Frontal cortex (tissue), 4 donors: ENCODE measurements at places on chromosomes 11 and 22.

GRCh38 chr11:1693327-1694063 lies 3.5 kb upstream of the KRTAP5-6 start:
- peak; percentile 91 for DNase-seq

DNA sequence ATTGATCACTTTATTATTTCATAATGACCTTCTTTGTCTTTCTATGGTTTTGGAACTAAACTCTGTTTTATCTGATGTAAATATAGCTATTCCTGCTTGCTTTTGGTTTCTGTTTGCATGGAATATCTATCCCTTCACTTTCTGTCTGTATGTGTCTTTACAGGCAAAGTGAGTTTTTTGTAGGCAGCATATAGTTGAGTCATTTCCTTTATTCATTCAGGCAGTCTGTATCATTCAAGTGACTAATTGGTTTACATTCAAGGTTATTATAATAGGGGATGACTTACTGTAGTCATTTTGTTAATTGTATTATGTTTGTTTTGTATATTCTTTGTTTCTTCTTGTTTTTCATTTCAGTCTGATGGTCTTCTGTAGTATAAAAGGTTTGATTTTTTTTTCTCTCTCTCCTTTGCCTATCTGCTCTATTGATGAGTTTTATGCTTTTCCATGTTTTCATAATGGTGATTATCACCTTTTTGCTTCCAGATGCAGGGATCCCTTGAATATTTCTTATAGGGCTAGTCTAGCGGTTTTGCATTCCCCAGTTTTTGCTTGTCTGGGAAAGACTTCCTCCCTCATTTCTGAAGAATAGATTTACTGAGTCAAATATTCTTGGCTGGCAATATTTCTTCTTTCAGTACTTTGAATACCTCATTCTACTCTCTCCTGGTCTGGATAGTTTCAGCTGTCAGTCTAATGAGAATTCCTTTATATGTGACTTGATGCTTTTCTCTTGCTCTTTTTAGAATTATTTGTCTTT lies 50.4 kb downstream of the GDPD4 start:
- DNase-seq = no peak

GRCh38 chr11:84264066-84264465 lies 977.9 kb upstream of the CCDC90B start:
- no peak for DNase-seq

GRCh38 chr11:15182372-15182771 lies 67.6 kb downstream of the INSC start:
- DNase-seq = no peak

DNA sequence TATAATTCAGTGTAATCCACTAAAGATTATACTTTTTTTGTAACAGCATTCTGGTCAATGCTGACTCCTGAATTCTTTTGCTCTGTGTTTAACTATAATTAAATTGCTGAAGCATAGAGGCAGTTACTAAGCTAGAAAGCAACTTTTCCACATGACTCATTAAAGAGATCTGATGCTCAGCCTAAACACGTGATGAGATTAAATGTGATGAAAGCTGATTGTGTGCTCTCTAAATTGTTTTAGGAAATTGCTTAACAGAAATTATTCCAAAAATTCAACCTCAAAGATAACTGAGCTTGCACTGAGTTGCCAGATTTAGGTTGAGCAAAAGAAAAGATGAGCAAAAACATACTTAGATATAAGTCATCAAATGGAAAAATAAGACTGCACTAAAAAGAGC lies 1033.6 kb downstream of the FAM181B start:
- DNase-seq = no peak
